CD8-positive, alpha-beta T cell (primary cell): ENCODE measurements at places on chromosomes 16 and 17. TPM values are rescaled to one million over a fixed set of nuclear protein-coding genes. Genes with fewer than 3 reads are reported as not detected.

CDH8 gene
- total RNA-seq = not detected

- no peak for DNase-seq
These were observed 5.2 kb downstream of the RPH3AL start for GRCh38 chr17:347309-347899.

- DNase-seq = no peak
These were observed 13.2 kb downstream of the NAGPA start for GRCh38 chr16:5020551-5020950.

GRCh38 chr16:5615868-5616642, 518.5 kb upstream of the EEF2KMT start:
- DNase-seq = no peak
